Posterior vena cava (tissue), 2 donors: ENCODE measurements at places on chromosomes 6 and 20.

- peak; percentile 52 for DNase-seq
Observed at GRCh38 chr6:34521463-34522285, 34.5 kb downstream of the SPDEF start.

DNA sequence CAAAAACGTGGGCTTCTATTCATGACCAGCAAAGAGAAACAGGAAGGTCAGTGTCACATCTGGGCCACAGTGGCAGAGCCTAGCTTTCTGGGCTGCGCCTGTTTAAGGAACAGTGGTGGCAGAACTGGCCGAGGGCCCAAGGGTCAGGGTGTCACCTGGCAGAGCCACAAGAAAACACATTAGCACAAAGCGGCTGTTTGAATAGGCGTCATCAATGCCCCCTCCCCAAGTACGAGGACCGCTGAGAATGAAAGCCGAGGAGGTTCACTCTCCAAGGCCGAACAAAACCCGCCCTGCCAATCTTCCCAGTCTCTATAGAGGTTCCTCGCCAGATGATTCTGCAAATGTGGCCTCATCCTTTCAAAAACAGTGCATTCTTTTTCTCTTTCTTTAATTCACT is 125.2 kb upstream of the TRAF3IP2 start:
- no peak for DNase-seq

GRCh38 chr20:17466641-17467040 is 64.5 kb downstream of the BFSP1 start:
- no peak for DNase-seq

- no peak for DNase-seq
Observed at GRCh38 chr20:17568045-17568788, 1.7 kb upstream of the DSTN start.

GRCh38 chr6:75368151-75368779 is 83.7 kb upstream of the TMEM30A start:
- DNase-seq: no peak
